Stimulated activated naive CD4-positive, alpha-beta T cell (primary cell): ENCODE measurements at places on chromosomes 5 and 9.

DNA sequence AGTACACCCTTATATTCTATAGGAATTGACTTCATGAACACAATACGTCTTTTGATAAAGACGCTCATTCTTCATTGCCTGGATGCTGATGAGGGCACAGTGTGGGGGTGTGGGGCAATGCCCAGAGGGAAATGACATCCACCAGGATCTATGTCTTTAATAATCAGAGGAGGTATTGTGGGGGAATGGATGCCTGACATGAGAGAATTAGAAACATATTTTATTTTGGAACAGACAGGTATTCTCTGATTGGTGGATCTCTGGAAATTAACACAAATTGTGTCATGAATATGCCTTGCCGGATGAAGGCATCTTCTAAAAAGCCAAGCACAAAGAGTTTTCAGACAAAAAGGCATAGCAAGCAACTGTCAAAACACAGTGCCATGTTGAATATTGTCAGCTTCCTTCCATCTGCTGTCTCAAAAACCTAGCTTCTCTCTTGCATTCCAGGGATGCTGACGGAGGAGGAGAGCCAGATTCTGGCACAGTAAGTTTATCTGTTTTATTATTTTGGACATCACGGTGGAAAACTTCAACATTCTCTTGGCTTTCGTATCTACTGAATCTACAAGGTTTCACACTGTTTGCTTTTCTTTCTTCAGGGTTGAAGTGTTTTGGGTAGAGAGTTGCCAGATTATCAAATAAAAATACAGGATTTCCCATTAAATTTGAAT is 3.9 kb upstream of the C5orf58 start:
- DNase-seq = no peak

DNA sequence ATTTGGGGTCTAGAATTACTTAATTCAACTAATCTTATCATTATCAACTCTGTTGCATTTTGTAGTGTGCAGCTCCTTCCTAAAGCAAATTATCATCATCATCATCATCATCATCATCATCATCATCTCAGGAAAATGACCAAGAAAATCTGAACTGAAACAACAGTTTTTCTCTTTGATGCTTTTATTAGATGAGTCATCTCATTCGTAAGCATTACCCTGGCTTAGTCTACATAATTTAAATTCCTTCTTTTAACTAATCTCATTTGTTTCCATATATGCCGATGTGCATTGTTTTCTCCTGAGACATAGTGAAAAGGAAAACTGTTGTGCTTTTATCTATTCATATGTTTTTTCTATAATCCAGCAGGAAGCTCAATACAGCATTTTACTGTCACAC is 173.0 kb upstream of the PDE4D start:
- DNase-seq = no peak

GRCh38 chr9:81225596-81225995 is 463.8 kb downstream of the TLE1 start:
- no peak for DNase-seq

DNA sequence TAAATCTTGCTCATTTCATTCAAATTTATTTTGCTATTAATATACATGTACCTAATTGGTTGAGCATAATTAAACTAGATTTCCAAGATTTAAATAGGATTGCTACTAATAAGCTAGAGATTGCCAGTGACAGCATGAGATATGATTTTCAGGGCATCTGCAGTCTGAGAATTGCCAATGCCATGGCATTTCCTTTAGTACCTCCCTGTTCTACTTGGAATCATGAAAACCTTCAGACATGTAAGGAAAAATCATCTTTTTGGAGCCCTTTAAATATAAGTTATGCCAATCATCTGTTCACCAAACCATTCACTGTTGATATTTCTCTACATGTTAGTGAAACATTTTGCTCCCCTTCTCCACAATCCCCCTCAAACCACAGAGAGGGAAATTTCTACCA is 691.4 kb downstream of the DNAH5 start:
- DNase-seq = no peak

DNA sequence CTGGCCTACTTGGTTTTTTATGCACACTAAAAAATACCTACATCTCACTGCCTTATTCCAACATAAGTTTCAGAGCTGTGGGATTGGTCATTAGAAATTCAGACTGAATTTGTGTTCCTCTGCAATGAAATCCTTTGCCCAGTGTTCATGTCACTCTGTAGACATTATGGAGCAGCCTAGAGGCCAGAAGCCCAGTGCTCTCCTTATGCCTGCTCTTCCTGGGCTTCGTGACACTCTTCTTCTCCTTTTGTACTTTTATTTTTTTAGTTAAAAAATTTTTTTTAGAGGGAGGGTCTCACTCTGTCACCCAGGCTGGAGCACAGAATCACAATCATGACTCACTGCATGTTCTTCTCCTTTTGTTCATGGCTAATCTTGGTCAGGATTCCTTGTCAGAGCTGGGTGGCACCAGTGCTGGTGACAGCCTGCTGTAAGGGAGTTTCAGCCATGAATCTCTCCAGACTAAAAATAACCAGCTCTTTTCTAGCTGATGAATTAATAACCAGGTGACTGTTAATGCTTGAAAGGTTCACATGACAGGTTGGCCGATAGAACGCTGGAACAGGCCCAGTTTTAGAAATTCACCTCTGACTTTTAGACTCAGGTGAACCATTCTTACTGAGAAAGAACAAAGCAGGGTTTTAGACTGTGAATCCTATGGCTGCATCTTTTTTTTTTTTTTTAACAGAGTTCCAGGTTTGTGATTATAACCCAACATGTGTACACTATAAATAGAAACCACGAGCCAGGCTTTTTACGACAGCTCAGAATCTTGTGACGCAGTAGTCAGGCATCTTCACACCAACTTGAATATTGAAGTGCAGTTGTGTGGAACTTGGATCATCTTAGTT is 34.1 kb upstream of the C5orf47 start:
- DNase-seq = no peak

- DNase-seq = no peak
These were observed 597.0 kb downstream of the EBF1 start for GRCh38 chr5:158502686-158503085.

GRCh38 chr9:27181381-27181780 is 72.4 kb downstream of the TEK start:
- DNase-seq = no peak

DNA sequence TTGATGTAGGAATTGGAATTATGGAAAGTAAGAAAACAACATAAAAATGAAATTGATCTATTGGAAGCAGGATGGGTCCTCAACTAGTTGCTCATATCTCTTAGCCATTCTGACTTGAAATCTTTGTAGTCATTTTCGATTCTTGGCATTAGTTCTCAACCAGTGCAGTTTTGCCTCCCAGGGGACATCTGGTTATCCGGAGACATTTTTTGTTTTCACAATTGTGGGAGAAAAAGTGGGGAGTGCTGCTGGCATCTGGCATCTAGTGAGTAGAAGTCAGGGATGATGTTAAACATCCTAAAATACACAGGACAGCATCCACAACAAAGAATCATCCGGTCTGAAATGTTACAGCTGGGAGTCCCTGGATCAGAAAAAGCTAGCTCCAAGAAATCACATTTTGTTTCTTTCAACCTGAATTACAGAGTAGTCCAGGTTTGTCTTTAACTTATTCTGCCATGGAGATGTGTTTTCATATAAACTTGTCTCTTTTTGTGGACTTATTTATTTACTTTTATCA is 74.9 kb downstream of the FBXL7 start:
- DNase-seq = no peak

GRCh38 chr5:145975001-145975360 is 38.6 kb downstream of the SH3RF2 start:
- DNase-seq = no peak

GRCh38 chr9:128805661-128806060 is 12.6 kb upstream of the ENDOG start:
- no peak for DNase-seq

- DNase-seq = no peak
These were observed 677 bp downstream of the RNF224 start for GRCh38 chr9:137227853-137228505.
